ENCODE measurements at places on chromosomes 1 and 21. TPM values are rescaled to one million over a fixed set of nuclear protein-coding genes. Genes with fewer than 3 reads are reported as not detected.

Gene NUF2
- 3.3 TPM for total RNA-seq

Gene DCDC2B
- total RNA-seq, result not detected

Gene NBPF6
- not detected for total RNA-seq

Gene CLCA1
- not detected for total RNA-seq
